ENCODE measurements at places on chromosomes 2 and 18. TPM values are rescaled to one million over a fixed set of nuclear protein-coding genes. Genes with fewer than 3 reads are reported as not detected.

- no peak for DNase-seq
Measured at GRCh38 chr2:123840574-123840973, 184.5 kb upstream of the CNTNAP5 start.

DNA sequence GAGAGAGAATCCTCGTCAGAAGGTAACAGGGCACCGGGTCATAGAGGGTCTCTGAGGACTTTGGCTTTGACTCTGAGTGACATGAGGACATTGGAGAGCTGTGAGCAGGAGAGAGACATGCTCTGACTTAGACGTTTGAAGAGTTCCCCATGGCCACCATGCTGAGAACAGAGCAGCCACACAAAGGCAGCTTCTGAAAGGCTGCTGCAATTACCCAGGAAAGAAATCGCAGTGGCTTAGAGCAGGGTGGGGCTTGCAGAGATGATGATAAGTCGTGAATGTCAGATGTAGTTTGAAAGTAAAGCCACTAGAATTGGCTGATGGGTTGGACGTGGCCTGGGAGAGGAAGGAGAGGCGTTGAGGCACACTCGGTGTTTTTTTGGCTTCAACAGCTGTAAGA lies 79.0 kb downstream of the ZCCHC2 start:
- DNase-seq, result peak; percentile 19

DNA sequence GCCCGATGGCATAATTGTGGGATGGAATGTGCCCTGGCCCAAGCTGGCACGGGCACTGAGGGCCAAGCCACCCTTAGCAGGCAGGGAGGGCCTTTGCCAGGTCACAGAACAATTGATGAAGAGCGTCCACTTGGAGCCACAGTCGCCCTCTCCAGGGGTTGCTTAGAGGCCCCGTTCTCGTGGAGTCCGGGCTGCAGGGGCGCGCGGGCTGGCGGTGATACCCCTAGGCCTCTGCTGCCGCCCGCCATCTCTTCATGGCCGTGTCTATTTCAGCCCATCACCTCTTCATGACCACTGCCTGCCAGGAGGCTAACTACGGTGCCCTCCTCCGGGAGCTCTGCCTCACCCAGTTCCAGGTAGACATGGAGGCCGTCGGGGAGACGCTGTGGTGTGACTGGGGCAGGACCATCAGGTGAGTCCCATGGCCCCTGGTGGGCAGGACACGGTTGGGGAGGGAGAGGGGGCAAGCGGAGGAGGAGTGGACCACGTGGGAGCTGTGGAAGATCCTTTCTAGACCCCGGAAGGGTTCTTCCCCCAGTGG lies 17.6 kb downstream of the RAMP1 start:
- no peak for DNase-seq

DNA sequence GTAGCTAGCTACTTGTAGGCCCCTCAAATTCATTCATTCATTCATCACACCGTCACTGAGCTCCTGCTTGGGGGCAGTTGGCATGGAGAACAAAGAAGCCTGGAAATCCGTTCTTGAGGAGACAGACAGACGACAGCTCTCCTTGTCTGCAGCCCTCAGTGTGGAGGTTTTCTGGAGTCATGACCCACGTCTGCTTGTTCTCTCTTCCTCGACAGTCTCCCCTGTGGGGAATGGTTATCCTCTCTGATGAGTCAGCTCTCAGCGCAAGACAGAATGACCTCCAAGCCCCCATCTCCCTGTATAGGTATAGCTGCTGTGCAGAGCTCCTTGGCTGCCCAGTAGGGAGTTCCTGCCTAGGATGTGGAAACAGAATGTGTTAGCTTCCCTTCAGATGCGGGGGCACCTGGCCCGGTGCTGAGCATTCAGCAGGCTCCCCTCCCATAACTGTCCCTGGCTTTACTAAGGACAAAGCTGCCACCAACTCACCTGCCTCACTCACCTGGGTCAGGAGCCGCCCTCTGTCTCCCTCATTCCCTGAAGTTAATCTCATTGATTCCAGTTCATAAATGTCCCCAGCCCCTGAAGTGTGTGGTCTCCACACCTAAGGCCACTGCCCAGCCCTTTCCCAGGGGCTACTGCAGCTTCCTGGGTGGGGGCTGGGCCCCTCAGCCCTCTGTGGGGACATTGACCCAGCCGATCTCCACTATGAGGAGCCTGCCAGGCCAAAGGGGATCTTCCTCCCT lies 124.7 kb downstream of the ACKR3 start:
- DNase-seq, result no peak

DNA sequence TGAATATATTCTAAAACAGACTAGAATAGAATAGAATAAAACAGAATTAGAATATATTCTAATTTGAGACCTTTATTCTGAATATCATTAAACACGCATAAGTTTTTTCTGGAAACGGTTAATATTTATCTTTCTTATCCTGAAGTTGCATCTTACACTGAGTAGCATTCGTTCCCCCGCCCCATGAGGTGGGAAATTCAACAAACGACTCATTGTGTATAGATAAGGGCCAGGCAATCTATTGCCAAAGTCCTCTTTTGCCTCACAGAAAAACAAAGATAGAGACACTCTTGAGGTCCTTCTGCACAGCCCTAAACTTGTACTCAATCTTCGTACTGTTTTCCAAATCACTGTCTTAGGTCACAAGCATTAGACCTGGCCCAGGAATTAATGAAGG lies 98.1 kb downstream of the COL6A3 start:
- no peak for DNase-seq

DNA sequence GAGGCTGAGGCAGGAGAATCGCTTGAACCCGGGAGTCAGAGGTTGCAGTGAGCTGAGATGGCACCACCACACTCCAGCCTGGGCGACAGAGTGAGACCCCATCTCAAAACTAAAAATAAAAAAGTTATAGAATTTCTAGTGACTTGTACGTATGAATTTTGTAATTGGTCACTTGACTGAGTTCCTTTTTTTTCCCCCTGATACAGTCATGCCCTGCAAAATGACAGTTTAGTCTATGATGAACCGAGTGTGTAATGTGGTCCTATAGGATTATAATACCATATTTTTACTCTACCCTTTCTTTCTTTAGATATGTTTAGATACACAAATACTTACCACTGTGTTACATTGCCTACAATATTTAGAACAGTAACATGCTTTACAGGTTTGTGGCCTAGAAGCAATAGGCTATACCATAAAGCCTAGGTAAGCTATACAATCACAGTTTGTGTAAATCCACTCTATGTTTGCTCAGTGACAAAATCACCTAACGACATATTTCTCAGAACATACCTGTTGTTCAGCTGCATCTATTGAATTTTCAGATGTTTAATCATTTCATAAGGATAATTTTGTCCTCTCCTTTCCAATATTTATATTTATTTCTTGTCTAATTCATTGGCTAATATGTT lies 25.4 kb downstream of the SOCS6 start:
- no peak for DNase-seq

DNA sequence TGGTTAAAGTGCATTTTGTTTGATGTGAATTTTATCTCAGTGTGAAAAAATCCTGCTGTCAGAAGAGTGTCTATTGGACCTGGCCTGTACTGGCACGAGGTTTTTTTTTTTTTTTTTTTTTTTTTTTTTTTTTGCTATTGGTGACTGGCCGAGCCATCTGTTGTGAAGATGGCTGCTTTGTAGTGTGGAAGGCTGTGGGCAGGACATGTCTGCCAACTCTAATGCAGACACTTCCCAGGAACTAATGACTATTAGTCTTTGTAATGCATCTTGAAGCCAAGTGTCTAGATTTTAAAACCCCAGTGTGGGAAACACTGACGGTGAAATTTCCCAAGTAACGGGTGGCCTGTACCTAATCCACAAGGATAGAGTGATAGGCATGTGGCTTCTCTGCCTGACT lies 34.3 kb downstream of the ZAP70 start:
- DNase-seq, result no peak

DNA sequence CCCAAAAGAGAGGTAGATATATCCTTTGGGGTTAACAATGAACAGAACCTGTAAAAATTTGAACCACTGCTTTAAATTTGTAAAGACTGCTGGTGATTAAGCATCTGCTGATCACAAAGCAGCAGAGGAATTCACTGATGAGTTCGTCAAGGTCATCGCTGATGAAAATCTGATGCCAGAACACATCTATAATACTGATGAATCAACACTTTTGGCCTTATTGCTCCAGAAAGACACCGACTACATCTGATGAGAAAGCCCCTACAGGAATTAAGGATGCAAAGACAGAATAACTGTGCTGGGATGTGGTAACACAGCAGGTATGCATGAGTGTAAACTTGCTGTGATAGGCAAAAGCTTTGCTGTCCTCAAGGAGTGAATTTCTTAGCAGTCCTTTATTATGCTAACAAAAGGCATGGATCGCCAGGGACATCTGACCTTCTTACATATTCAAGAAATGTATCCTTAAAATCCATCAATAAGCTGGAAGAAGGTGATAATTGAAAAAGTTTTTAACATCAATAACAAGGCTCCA lies 30.5 kb upstream of the SGPP2 start:
- DNase-seq, result no peak

- DNase-seq, result no peak
Measured at GRCh38 chr18:2086439-2086838, 484.9 kb downstream of the METTL4 start.

GRCh38 chr2:11980809-11981208 lies 234.4 kb downstream of the LPIN1 start:
- no peak for DNase-seq

GRCh38 chr2:79554899-79555298 lies 42.0 kb downstream of the CTNNA2 start:
- no peak for DNase-seq

GRCh38 chr2:241309684-241310117 lies 5.8 kb downstream of the HDLBP start:
- DNase-seq, result peak; percentile 21

- DNase-seq, result no peak
Measured at GRCh38 chr2:88591698-88592097, 35.6 kb downstream of the EIF2AK3 start.

GRCh38 chr2:127048618-127048935 lies 58.4 kb downstream of the BIN1 start:
- no peak for DNase-seq

GRCh38 chr2:98028101-98028561 lies 32.4 kb upstream of the TMEM131 start:
- DNase-seq, result no peak

DNA sequence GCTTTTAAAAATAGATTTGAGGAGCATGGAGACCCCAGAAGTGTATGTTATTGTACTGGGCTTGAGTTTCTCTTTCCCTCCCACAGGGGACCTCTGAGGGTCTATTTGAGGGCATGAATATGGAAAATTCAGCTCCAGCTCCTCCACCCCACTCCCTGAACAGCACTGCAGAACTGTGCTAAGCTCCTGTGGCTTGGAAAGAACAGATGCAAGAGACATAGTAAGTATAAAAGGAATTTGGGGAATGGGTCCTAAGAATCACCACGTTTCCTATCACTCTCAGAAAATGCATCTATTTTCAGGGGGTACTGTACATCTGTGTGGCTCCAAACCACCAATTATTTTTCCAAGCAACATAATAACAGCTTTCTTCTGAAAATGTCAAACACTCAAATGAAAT lies 416.1 kb downstream of the ZNF521 start:
- no peak for DNase-seq

DNA sequence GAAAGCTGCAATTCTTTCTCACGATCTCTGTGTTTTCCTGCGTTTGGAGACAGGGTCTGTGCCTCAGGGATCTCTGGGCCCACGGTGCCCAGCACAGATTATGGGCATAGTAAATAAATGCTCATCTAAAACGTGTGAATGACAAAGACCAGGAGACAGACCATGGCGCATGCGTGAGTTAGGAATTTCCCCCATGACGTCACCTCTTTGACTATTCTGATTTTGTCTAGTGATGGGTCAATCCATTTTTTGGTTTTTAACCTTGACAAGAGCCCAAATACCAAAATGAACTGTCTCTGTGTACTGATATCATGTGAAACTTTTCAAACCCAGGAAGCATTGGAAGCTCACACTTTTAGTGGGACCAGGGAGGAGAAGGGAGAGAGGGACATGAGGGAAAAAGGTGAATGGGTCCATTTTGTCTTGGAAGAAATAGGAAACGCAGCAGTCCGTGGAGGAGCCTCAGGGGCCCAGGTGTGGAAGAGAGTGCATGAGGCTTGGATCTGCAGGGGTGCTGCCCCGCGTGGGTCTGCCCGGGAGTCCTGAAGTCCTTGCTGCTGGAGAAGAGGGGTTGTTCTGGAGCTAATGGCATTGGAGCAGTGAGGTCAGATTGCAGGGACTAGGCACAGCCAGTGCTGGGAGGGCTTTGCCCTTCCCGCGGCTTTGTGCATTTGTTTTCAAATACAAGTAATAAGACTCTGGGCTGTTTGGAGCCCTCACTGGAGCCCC lies 172.2 kb downstream of the ASB1 start:
- DNase-seq, result no peak

GRCh38 chr2:157336137-157337010 lies 10.8 kb upstream of the ERMN start:
- no peak for DNase-seq

GRCh38 chr18:61676773-61677434 lies 215.9 kb downstream of the RNF152 start:
- no peak for DNase-seq

DNA sequence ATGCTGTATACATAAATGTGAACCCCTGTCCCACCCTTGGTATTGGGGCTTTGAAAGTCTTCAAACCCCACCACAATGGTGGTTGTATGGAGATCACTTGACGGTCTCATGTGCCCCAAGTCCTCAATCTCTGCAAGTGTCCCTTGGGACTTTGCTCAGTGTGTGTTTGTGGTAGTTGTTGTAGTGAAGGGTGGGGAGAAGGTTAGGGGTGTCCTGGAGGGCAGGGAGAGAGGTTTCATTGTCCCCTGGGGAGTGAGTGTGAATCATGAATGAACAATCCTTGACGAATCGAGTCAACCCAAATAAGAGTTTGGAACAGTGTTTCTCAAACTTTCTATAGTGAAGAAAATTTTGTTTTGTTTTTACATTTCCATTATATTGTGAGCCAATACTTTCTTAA lies 28.1 kb downstream of the COL4A3 start:
- DNase-seq, result no peak

GRCh38 chr18:49678440-49678839 lies 116.6 kb downstream of the LIPG start:
- DNase-seq, result no peak

DNA sequence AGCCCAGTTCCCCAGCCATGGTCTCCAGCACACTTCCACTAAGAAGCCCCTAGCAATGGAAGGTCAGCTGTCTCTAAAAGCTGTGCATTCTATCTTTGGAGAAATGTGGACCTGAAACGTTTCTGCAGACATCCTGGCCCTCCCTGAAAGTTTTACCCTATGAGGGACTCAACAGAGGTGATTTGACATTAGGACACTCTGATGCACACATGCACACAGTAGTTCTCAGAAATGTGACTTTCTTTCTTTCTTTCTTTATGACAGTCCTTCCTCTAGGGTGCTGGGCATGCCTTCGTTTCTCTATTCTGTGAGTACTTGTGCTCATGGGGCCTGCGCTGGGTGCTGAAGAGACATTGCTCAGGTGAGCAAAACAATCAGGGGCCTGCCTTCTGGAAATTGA lies 857.3 kb downstream of the RNF144A start:
- no peak for DNase-seq

Gene SPATS2L
- 189 TPM for total RNA-seq

Gene SLC38A11
- total RNA-seq, result not detected

Gene NEU4
- total RNA-seq, result 0.92 TPM

Gene ICA1L
- 0.20 TPM for total RNA-seq

Gene TMEM247
- total RNA-seq, result not detected

Gene HRH4
- total RNA-seq, result 0.18 TPM

Gene RNF125
- total RNA-seq, result 0.15 TPM

Gene RNU2-63P
- total RNA-seq, result 3.9 TPM
